MCF 10A (cell line): ENCODE measurements at places on chromosomes 11 and 22.

DNA sequence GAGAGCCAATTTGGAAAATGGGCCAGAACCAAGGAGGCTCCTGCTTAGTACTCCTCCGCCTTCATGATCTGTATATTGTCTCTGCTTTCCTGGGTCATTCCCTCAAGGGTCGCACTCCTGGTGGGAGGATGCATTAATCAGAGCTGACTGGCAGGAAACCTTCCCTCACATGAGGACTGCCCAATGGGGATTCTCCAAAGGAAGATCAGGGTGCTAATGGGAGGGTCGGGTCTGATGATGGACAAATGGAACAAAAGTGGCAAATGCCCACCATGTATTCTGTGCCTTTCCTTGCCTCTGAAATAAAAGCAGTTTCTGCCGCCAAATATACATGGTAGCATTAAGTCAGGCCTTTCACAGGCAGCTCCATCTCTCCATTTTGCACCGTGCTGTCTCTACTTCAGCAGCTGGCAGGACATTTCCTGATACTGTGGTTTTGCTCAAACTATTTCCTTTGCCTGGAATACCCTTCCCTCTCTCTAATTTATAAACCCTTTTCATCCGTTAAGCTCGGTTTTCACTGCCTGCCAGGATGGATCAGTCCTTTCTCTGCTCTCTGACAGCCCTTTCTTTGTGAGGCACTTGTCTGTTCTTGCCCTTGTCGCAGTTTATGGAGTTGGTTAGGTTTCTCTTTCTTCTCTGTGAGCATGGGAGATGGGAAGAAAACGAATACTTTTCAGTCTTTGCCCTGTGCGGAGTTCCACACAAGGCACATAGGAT, 13.5 kb downstream of the SREBF2 start:
- DNase-seq: no peak

DNA sequence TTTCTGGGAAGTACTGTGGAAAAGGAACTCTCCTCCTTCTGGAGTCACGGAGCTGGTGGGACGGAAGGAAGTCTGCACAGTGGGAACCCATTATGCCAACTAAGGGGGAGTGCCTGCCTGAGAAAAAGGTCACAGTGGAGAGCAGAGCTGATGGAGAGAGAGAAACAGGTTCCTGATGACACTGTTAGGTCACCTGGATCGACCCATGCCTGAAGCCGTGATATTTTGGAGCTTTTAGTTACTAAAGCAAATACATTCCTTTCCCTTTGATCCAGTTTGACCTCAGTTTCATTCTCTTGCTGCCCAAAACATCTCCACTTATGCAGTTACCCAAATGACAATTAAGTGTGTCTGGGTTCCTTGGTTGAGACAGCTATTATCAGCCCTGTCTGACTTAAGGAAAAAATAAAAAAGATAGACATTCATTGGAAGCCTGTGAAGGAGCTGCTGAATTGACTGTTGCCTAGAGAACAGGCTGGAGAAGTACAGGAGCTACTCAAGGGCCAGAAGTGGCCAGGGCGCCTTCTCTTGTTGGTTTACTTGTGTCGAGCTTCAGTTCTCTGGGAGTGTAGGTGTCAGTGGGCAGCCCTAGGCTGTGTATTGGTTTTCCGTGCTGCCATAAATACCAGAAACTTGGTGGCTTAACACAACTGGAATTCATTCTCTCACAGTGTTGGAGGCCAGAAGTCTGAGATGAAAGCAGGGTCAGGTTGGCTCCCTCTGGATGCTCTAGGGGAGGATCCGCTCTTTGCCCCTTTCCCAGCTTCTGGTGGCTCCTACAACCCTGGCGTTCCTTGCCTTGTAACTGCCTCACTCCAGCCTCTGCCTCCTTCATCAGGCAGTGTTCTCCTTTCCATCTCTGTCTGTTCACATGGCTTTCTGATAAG, 13.6 kb downstream of the MRGPRD start:
- no peak for DNase-seq

GRCh38 chr22:47297261-47298016, 535.0 kb downstream of the TBC1D22A start:
- DNase-seq: no peak

- DNase-seq: no peak
These were observed 189.5 kb downstream of the PGR start for GRCh38 chr11:100940111-100940510.

DNA sequence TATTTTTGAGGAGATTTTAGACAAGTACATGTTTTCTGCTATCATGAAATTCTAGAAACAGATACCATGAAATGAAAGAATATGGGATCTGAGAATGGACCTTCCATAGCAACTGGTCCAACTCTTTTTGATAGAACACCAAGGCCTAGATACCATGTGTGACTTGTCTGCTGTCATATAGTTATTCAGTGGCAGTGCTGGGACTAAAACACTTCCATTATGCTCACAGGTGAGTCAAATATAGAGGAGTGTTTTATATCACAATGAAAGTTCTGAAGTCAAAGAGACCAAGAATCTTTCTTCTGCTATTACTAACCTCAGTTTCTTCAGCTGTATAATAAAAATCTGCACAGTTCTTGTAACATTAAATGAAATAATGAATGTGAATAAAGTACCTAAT, 276.9 kb downstream of the DCDC1 start:
- no peak for DNase-seq

- DNase-seq: no peak
These were observed 338.4 kb downstream of the MN1 start for GRCh38 chr22:27463121-27463660.

DNA sequence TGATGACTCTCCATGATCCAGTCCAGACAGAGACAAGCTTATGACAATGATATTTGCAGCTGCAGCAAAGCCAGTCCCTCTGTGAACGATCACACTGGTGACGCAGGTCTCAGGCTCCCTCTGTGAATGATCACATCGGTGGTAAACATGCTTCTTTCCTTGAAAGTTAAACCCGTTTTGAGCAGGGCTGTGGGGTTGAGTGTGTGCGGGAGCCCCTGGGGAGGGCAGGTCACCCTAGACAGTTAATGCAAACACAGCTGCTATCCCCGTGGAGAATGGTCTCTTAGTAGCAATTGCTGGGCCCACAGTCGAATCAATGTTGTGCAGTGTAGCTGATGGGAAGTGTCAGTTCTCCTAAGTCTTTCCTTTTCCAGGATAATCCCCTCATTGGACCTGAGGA, 71.0 kb upstream of the KIRREL3 start:
- DNase-seq: no peak

- no peak for DNase-seq
These were observed 303.9 kb downstream of the ETS1 start for GRCh38 chr11:128283451-128283850.

DNA sequence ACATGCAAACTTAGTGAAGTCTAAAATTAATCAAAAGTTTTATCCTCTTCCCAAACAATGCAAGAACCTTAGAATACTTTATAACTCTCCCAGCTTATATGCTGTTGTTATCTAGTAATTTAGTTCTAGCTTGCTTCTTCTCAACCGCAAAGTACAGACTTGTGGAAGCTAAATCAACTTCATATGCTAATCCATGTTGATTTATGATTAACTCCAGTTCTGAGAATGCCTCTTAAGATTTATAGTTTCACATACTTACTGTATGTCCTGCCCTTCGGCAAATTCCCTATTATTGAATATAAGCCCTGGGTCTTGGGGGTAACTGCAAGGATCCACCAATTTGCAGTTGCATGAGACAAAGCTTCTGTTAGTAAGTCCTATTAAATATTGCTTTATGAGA, 17.6 kb upstream of the SLC35F2 start:
- DNase-seq: no peak

- no peak for DNase-seq
These were observed 31.3 kb downstream of the ARRB1 start for GRCh38 chr11:75320046-75320618.

- DNase-seq: no peak
These were observed 42.6 kb upstream of the EED start for GRCh38 chr11:86202013-86202336.

DNA sequence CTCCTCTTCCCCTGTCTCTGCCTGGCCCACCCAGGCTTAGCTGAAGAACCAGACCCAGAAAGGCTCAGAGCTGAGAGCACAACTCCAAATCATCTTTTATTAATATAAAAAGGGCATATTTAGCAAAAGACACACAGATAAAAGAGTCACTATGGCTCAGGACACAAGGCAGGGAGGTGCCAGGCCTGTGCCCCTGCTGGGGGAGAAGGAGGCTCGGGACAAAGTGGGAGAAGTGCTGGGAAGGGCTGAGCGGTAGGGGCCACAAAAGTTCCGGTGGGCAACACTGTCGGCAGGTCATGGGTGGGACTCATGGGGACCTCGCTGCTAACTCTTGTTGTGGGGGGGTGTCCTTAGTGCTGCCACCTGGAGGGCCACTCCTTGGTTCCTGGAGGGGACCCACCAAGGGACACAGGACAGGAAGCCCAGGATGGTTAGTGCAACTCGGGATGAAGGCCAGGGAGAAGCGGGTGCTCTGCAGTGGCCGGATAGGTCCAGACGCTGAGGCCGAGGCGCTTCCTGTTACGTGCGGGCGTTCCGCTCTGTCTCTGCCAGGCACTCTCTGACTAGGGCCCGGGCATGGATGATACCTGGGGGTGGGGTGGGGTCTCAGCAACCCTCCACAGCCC, 1.4 kb upstream of the PITPNM1 start:
- no peak for DNase-seq

GRCh38 chr11:16831316-16832192, 93.1 kb downstream of the C11orf58 start:
- DNase-seq: peak; percentile 5

DNA sequence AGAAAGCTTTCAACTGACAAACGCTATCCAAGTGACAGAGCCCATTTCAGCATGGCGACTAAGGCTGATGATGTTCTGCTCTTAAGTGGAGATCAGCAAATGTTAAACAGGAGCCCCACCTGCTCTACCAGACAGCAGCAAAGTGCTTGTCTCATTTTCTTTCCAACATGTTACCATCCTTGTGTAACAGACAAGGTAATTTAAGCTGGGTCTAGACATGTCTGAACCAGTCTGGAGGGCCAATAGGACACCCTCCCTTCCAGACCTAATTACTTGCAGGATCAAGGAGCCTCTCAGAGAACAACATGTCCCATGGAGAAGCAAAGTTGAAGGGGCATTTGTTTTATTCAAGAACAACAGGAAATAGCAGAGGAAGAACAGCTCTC, 3.9 kb upstream of the LMO2 start:
- peak; percentile 49 for DNase-seq
